ENCODE measurements at places on chromosomes 12 and 14.

- no peak for DNase-seq
These were observed 32.2 kb downstream of the FGD6 start for GRCh38 chr12:95185072-95185471.

GRCh38 chr12:119712721-119713120 is 44.8 kb downstream of the PRKAB1 start:
- DNase-seq, result no peak

GRCh38 chr14:77204459-77204771 is 22.8 kb downstream of the TMEM63C start:
- DNase-seq, result no peak

DNA sequence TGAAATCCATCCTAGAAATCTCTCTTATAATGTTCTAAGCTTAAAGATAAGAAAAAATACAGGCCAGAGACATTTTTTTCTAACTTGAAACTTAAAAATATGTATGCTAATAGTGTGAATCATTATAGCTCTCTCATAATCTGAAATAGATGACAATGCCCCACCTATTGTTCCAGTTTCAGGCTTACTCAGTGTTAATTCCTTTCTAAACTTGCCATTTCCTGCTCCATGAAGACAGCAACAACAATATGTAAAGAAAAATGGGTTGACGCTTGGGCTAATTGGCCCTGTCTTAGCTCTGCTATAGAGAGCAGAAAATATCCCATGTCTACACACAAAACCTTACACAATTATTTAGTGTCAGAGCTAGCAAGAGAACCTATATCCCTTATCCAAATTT is 37.1 kb downstream of the LMO3 start:
- DNase-seq, result no peak

DNA sequence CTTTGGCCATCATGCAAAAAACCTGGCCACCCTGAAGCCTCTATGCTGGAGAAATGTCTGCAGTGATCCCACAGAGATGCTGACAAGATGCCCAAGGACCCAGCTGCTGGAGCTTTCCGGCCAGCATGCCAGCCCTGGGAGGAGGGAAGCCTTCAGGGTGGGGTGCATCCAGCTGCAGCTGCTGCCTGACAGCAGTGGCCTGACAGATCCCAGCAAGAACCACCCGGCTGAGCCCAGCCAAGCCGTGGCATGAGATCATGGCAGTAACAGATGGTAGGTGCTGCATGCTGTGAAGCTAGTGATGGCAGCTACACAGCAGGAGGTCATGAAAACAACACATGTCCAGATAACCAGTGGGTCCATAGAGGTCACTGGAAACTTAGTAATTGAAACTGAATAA is 13.8 kb downstream of the CLBA1 start:
- no peak for DNase-seq

DNA sequence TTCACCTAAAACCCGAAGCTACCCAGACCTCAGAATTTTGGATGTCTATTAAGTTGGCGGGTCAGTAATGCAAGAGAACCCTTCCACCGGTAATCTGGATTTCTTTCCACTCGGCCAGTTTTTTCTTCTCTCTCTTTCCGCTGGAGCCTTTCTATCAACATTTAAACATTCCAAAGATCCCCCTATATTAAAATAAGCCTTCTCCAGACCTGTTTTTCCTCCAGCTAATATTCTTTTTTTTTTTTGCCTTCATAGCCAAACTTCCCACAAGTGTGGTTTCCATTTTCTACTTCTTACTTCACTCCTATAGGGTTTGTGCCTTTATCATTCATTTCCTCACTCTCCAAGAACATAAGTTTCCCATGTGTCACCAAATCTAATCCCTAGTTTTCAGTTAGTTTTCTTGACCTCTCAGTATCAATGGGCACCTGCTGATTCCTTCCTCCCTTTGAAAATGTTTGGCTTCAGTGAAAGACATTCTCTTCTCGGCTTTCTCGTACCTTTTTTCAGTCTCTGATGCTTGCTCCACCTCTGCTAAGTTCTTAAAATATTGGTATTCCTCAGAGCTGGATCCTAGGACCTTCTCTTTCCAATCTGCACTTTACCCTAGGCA is 583 bp upstream of the SDR39U1 start:
- no peak for DNase-seq

DNA sequence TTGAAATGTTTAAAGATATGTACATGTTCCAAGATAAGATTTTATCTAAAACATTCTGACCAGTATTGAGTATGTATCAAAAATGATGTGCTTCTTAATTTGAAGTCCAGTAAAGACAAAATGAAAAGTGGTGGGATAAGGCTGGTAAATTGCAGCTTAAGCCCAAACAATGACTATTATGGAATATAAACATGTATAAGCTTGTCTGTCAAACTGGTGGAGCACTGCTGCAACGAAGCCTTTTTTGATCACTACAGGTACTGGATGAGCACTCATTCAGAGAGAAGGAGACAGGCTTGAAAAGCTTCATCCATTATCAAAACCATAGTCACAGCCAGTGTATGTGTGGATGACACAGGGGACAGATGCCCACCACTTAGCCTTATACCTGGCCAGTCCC is 138.4 kb downstream of the ATP23 start:
- DNase-seq, result no peak

- no peak for DNase-seq
These were observed 9.8 kb downstream of the APPL2 start for GRCh38 chr12:105226219-105226618.

- DNase-seq, result no peak
These were observed 13.8 kb downstream of the NFKBIA start for GRCh38 chr14:35390577-35391387.

- DNase-seq, result no peak
These were observed 24.2 kb downstream of the SH2B3 start for GRCh38 chr12:111429828-111430432.

DNA sequence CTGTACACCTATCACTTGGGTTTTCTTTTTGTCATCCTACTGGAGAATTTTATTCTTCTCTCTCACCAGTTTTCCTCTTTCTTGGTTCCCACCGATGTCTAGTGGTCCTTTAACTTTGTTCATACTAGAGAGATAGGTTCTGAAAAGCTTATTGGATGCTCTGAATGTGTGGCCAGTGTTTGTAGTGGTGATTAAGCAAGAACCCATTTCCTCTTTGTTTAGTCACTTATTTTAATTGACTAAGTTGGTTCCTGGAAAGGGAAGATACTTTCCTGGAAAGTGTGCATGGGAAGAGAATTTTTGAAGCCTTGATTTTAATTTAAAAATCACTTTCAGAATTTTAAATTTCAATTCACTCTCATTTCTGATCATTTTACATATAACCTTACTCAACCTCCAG is 127.2 kb downstream of the OTOGL start:
- DNase-seq, result no peak

GRCh38 chr14:96582411-96582961 is 80.3 kb downstream of the PAPOLA start:
- no peak for DNase-seq
